ENCODE measurements at places on chromosomes 7 and 10. TPM values are rescaled to one million over a fixed set of nuclear protein-coding genes. Genes with fewer than 3 reads are reported as not detected.
A peak's percentile ranks its signal among the peaks of the same experiment; 100 is the strongest.

The UCMA gene
- total RNA-seq = not detected

The CTBP2 gene
- 52.6 TPM for total RNA-seq

The MMS19 gene
- 55.2 TPM for total RNA-seq

The STAM gene
- 28.6 TPM for total RNA-seq

The AKR1C8 gene
- total RNA-seq = not detected

The FAM221A gene
- total RNA-seq = 11.9 TPM

The GOT1 gene
- 21.9 TPM for total RNA-seq

The KAZALD1 gene
- total RNA-seq = 29.5 TPM

The LAMB1 gene
- total RNA-seq = 181 TPM

DNA sequence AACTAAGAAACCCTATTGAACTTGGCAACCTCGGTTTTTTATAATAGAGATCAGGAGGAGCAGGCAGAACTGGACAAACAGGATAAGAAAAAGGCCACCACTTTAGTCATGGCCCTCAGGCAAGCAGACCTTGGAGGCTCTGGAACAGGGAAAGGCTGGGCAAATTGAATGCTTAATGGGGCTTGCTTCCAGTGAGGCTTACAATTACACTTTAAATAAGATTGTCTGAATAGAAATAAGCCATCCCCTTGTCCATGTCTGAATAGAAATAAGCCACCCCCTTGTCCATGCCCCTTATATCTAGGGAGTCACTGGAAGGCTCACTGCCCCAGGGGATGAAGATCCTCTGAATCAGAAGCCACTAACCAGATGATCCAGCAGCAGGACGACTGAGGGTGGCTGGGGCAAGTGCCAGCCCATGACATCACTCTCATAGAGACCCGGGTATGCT is 40.6 kb downstream of the AKR1B15 start:
- no peak for DNase-seq

GRCh38 chr7:13042605-13043236 is 355.3 kb downstream of the ARL4A start:
- no peak for DNase-seq

GRCh38 chr10:75066271-75066670 is 45.2 kb upstream of the SAMD8 start:
- DNase-seq = peak; percentile 10

GRCh38 chr10:93872375-93873158 is 21.2 kb upstream of the SLC35G1 start:
- no peak for DNase-seq

DNA sequence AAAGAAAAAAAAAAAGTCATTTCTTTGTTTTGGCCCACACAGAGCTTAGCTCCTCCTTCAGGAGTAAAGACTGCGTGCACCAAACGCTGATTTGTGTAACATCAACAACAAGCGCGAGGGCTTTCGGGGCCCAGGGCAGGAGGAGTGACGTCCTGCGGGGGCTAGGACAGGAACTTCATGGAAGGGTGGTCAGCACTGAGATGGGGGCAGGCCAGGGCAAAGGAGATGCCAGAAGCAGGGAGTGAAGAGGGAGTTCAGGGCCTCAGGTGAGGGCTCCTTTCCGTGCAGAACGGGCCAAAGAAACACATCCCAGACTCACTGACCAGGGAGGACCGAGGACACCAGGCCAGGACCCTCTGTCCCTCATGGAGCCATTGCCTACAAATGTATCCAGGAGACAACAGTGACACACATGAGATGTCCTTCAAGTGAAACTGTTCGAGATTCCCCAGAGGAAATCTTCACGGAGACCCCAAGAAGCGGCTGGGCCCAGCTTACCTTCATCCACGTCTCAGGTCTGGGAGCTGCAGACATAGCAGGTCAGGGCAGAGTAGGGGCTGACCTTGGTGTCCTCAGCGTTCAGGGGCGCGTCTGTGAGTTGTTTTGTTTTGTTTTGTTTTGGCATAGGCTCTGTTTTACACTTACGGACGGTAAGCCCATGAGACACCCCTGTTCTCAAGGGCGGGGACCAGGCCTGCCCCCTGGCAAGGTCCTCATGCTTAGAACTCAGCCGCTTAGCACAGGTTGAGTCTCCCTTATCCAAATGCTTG is 30.4 kb upstream of the SHH start:
- peak; percentile 49 for DNase-seq

DNA sequence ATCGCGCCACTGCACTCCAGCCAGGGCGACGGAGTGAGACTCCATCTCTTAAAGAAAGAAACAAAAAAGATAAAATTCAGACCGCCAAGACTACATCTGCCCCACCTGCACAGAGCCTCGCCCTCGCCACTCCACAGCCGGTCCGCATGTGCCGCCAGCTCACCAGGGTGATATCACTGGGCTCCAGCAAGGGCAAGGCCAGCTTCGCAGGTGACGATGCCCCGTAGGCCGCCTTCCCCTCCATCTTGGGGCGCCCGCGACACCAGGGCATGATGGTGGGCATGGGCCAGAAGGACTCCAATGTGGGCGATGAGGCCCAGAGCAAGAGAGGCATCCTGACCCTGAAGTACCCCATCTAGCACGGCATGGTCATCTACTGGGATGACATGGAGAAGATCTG is 34.0 kb downstream of the KIFBP start:
- DNase-seq = no peak

- DNase-seq = no peak
Measured at GRCh38 chr7:108045669-108046068, 42.7 kb upstream of the LAMB1 start.

DNA sequence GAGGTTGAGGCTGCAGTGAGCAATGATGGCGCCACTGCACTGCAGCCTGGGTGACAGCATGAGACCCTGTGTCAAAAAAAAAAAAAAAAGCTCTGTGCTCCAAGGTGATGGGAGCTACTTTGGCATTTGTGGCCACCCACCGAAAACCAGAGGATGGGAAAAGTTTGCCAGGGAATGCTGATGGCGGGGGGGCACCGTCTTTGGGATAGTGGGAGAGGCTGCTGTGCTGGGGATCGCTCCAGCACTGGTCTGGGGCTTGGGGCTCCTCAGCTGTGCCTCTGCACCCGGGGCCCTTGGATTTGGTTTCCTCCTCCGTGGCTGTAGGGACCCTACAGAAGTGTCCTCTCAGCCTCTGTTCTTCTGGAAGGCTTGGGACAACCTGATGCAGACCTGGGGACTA is 11.7 kb upstream of the RAMP3 start:
- DNase-seq = peak; percentile 56

- no peak for DNase-seq
Measured at GRCh38 chr10:70809726-70810125, 6.0 kb upstream of the SGPL1 start.

GRCh38 chr7:70267381-70268120 is 669.3 kb downstream of the AUTS2 start:
- no peak for DNase-seq

DNA sequence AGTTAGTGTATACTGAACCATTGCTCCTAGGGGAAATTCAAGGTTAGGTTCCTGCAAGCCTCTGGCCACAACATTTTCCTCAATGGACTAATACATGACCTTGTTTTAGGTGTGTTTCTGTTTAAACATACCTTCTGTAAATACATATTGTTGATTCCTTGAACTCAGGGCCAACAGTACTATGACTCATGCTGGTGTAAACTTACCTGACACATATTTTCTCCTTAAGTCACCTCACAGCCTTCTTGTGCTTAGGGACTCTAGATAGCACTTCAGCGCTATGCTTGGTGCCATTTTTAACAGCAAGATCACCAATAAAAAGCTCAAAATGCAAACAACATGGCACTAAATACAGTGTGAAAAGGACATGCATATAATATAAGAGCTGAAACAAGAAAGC is 176.4 kb downstream of the TAX1BP1 start:
- no peak for DNase-seq

DNA sequence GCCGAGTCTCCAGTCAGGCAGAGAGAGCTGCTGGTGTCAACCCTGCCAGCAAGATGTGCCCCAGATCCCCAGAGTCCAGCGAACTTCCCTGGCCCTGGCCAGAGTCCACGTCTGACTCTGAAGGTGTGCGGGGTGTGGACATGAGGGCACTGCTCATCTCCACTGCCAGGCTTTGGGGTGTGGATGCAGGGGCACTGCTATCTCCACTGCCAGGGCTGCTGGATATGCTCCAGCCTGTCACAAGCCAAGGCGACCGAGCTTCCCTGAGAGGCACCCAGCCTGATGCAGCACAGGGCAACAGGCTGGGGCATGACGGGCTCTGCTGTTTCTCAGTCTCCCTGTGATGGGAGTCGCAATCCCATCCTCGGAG is 596.8 kb downstream of the PTPRN2 start:
- peak; percentile 55 for DNase-seq

DNA sequence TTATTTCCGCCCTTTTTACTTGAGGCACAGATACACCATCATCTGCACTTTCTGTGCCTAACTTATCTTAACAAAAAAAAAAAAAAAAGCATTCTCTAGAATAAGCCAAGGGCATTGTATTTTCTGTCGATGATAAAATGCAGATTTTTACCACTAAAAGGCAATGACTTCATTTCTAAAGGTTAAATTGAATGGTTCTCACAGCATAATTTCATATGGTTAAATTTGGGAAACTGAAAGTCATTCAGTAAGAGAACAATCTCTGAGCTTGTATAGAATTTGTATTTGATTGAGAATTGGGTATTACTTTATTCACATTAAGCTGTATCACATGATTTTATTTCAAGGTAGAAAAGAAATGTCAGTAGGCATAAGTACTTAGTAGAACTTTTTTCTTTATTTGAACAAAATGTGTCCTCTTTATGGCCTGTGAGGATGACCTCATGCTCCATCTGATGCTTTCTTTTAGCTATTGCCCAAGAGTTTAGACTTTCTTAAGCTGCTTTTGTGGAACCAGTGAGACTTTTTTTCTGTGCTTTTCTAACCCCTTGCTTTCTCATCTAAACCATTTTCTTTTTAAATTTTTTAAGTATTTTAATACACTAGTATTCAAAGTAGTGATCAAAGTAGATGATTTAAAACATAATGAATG is 110.3 kb downstream of the LRRC4 start:
- DNase-seq = no peak

DNA sequence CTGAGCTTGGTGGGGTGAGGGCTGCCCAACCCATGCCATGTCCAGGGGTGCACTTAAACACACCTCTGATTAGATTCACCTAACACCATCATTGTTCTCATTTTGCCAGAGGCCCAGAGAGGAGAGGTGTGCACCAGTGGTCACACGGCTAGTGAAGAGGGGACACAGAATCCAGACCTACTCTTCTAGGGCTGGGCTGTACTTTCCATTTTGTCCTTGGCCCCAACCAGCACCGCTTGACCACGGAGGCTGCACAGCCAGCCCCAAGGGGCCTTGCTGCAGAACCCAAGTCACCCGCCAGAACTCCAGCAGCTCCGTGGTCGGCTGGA is 246 bp upstream of the WDFY4 start:
- DNase-seq = no peak

- peak; percentile 68 for DNase-seq
Measured at GRCh38 chr7:135192914-135193536, 18.3 kb downstream of the WDR91 start.

GRCh38 chr10:86663046-86663345 is 5.3 kb upstream of the LDB3 start:
- DNase-seq = peak; percentile 50

GRCh38 chr10:45227456-45227855 is 88.0 kb downstream of the OR13A1 start:
- DNase-seq = no peak

- DNase-seq = no peak
Measured at GRCh38 chr10:58969576-58969975, 206.9 kb upstream of the PHYHIPL start.
